ENCODE measurements at places on chromosomes 6 and 20. TPM values are rescaled to one million over a fixed set of nuclear protein-coding genes. Genes with fewer than 3 reads are reported as not detected.

- peak; percentile 23 for DNase-seq
These were observed 14.9 kb upstream of the CBFA2T2 start for GRCh38 chr20:33474963-33475362.

- peak; percentile 71 for DNase-seq
These were observed 199.8 kb downstream of the PLCB1 start for GRCh38 chr20:8331740-8332412.

- peak; percentile 95 for DNase-seq
These were observed 671 bp downstream of the CDH4 start for GRCh38 chr20:61252601-61253263.

DNA sequence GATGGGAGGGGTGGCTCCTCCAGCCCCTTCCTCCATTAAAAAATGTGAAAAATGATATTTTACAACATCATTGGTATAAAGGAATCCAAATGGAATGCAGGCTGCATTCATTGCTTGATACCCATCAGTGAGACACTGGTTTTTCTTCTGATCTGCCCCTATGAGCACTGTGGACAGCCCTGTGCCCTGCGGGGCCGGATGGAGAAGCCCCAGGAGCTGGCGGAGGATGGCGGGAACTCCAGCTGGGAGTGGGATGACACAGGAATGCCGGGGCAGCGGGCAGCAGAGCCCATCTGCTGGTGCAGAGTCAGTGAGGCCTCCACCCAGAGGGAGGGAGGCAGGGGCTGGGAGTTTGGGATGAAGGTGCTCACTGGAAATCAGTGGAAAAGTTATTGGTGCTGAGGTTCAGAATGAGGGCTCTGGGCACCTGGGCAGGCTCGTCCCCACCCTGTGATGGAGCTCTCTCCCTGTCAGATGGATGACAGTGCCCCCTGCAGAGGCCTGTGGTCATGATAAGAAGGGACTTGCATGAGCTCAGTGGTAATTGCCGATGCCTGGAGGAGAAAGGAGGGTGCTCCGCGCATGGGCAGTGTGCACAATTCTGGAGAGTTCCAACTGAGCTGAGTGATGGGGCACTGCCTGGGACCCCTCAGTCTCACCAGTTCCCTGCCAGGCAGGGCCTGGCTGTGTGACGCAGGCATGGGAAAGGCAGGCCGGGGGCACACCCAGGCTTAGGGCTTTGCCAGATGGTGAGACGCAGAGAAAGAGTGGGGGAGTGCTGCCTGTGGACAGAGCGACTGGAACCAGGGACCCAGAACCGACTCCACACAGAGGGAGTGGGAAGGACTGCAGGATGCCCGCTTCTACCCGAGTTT is 23.2 kb downstream of the CTCFL start:
- peak; percentile 54 for DNase-seq

DNA sequence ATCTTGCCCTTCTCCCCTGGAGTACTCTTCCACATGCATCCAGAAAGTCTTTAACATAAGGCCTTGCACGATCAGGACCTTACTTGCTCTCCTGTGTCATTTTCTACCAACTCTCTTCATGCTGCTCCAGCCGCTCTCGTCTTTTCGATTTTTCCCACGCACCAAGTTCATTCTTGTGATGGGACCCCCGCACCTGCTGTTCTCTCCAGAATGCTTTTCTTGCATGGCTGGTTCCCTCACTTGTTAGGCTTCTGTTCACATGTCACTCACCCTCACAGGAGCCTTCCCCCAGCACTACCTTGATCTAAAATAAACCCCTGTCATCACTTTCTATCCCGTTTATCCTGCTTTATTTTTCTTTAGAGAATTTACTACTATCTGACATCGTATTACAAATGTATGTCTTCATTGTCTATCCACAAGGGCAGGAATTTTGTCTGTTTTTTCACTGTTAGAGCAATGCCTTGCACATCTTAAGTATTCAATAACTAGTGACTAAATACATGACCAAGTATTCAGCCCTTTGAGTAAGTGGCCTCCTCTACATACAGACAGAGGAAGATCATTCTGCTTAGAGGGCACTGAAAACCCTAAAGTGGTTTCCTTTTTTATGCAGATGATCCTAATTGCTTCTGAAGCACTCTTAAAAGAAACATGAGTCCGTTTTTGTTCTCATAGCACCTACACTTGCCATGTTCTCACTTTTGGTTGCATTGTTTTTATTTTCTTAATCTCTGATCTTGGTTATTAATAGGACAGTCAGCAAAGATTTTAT is 166.9 kb downstream of the SLC16A10 start:
- DNase-seq = no peak

- DNase-seq = peak; percentile 14
These were observed 1049.8 kb downstream of the KIF16B start for GRCh38 chr20:15523400-15523799.

DNA sequence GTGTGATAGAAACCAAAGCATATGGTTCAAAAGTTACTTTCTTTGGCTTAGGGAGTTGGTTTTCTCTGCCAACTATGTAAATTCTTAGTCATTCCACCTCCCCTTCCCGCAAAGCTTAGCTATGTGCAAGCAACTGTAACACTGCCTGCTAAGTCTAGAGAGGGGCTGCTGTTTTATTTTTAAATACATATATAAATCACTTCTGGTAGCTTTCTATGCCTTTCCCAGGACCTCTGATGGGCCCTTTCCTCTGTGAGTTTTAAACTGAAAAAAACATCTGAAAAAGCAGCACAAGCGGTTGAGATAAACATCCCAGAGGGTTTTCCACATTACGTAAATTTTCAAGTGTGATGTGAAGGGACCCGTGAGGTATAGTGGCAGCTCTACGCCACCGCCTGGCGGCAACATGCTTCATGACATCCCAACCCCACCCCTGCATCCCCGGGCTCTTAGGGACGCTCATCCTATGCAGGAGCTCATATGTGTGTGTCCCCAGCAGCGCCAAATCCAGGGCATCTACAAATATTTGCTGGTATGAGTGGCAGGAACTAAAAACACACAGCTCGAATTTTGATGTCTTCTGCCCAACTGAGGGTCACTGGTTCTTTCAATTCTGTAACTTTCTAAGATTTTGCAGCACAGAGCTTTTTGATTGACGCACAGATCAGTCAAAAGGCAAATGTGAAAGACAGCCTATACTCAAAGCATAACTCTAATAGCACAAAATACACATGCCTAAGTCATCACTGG is 12.7 kb downstream of the SAYSD1 start:
- peak; percentile 57 for DNase-seq

- DNase-seq = no peak
These were observed 10.8 kb upstream of the UST start for GRCh38 chr6:148735989-148736388.

GRCh38 chr20:33897313-33897912 is 86.3 kb downstream of the CHMP4B start:
- DNase-seq = no peak

DNA sequence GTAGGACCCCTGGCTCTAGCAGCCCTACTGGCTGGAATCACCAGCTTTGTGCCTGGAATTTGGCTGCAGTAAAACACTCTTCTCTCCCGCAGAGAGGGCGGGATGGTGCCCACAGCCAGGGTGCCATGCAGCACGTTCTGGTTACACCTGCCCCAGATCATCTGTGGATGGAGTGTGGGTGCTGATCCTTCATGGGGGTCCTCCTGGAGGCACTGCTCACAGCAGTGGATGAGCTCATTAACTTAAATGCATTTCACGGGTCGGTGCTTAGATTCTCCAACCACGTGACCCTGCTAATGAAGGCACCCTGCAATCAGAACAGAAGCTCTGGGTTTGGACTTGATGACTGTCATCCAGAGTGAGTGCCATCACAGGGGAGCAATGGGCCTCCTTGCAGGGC is 138.6 kb upstream of the AFDN start:
- DNase-seq = no peak

- no peak for DNase-seq
These were observed 553.3 kb downstream of the C6orf118 start for GRCh38 chr6:164756142-164756541.

GRCh38 chr6:101818051-101818450 is 424.5 kb downstream of the GRIK2 start:
- DNase-seq = no peak

DNA sequence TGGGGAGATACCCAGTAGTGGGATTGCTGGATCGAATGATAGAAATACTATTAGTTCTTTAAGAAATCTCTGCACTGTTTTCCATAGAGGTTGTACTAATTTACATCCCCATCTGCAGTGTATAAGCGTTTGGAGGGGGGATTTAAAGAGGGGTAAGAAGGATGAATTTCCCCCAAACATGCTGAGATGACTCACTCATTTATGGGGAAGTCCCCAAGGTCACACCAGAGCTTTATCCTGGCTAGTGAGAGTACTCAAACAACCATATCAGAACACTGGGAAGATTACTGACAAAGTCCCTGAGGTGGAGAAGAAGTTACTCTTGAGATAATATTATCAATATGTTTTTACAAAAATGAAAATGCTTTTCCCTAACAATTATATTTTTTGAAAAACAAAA is 44.0 kb downstream of the ROS1 start:
- no peak for DNase-seq

- DNase-seq = no peak
These were observed 28.3 kb downstream of the STX7 start for GRCh38 chr6:132484680-132485018.

DNA sequence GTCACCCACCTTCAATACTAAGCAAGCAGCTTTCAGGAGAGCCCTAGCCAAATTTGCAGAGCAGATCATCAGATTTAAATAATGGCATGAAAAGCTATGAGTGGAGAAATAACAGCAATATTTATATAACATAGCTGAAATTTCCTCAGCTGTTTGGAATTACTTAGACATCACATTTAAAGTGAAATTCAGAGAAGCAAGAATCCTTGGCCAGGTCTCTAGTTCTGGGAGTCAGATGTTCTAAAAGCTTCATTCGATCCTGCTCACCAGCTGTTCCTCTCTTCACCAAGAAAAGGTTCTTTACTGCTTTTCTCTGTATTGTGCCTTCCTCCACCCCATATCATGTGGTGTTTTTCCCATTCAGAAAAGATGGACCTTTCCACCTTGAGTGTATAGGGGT is 152.3 kb upstream of the JAG1 start:
- no peak for DNase-seq

DNA sequence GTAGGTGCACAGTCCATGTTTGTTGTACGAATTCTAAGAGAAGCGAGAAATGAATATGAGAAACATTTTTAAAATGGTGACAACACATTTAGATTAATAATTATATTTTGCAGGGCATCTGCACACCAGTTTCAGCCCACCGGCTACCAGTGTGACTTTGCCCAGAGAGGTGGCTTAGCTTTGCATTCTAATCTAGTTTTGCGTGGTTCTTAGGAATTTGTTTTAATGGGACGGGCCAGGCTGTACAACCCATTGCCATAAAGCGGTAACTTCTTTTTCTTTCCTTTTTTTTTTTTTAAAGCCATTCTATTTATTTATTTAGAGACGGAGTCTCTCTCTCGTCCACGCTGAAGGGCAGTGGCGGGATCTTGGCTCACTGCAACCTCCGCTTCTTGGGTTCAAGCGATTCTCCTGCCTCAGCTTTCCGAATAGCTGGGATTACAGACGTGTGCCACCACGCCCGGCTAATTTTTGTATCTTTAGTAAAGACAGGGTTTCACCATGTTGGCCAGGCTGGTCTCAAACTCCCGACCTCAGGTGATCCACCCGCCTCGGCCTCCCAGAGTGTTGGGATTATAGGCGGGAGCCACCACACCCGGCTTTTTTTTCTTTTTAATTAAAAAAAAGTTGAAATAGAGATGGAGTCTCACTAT is 829 bp downstream of the MANBAL start:
- DNase-seq = no peak

GRCh38 chr6:125823180-125823579 is 32.4 kb downstream of the NCOA7 start:
- DNase-seq = no peak

DNA sequence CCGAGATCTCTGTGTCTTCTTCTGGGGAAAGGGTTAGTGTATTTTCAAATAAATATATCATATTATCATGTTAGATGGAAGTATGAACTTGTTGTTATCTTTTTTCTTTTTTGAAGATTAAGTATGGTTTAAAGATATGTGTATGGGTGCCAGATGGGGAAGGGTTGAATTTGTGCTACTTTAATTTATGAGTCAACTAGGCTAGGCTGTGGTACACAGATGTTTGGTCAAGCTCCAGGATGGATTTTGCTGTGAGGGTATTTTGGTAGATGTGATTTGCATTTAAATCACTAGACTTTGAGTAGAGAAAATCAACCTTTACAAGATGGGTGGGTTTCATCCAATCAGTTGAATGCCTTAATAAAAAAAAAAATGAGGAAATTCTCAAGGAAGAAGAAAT is 886.6 kb upstream of the ADGRB3 start:
- DNase-seq = no peak

DNA sequence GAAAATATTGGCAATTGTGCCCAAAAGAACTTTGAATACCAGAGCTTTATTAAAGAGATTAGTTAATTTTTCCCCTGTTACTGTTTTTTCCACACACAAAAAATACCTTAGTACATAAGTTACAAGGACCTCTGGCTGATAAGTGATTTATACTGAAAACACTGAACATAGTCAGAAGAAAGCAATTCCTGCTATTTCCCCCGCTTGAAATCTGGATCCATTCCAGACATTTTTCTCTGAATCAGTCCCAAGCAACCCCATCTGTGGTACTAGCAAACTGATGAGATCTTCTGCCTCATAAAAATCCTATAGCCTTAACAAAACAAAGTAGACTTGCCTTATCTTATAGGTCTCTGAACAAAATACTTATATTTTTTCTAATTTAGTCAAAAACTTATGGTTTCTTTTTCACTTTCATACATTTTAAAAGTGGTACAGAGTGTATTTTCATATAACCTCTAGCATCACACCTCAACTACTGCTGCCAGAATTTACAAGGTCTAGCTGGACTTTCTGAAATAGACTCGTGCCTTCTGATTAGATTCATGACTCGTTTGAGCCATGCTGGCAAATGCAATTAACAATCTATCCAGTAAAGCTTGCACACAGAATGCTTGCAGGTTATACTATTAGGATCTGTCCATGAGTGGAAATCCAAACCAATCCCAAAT is 111.9 kb downstream of the TBX18 start:
- peak; percentile 72 for DNase-seq

GRCh38 chr6:23414051-23414445 is 712.0 kb upstream of the NRSN1 start:
- peak; percentile 62 for DNase-seq

- DNase-seq = no peak
These were observed 168.4 kb downstream of the OR2B2 start for GRCh38 chr6:27743787-27744186.

GRCh38 chr20:7943891-7944290 is 3.6 kb upstream of the HAO1 start:
- no peak for DNase-seq

- DNase-seq = no peak
These were observed 42.5 kb downstream of the TNFAIP3 start for GRCh38 chr6:137909533-137909932.

DNA sequence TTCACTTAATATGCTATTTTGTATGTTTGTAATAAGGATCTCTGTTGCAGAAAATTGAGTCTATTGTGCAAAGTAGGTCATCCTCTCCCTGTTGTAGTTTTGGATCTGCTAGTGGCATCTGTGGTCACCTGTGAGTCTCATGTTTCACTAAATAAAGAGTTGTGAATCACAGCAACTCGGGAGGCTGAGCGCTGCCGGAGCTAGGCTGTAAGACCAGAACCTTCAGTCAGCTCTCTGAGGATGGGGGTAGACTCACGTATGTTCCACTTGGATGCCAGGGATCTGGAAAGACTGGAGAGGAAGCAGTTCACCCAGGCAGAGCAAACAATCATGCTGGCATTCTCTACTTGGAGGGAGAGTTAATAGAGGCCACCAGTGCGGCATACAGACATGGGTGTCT is 187.3 kb upstream of the FOXA2 start:
- DNase-seq = no peak

Gene TP53INP2
- 8.0 TPM for total RNA-seq

Gene ZNF165
- 1.2 TPM for total RNA-seq

Gene ENPP3
- under 0.01 TPM for total RNA-seq

Gene CST9
- not detected for total RNA-seq

Gene KHDRBS2
- total RNA-seq = not detected
